Head of caudate nucleus (tissue), 42 donors: ENCODE measurements at places on chromosomes 16 and 17.

DNA sequence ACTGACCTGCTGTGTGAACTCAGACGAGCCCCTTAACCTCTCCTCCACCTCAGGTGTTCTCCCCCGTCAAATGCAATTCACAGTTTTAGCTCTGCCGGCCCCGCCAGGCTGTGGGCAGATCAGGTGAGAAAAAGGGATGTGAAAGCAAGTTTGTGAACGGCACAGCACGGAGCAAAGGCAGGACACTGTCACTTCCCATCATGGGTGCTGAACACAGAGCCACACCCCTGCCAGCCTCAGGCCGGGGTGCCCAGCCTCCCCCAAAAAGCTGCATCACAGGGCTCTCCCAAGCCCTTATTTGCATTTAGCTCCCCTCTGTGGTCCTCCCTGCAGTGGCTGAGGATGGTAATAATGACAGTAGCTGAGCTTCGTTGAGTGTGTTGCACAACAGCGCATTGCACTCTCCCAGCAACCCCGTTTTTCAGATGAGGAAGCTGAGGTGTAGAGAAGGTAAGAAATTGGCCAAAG lies 88.8 kb upstream of the TNRC6C start:
- no peak for DNase-seq

DNA sequence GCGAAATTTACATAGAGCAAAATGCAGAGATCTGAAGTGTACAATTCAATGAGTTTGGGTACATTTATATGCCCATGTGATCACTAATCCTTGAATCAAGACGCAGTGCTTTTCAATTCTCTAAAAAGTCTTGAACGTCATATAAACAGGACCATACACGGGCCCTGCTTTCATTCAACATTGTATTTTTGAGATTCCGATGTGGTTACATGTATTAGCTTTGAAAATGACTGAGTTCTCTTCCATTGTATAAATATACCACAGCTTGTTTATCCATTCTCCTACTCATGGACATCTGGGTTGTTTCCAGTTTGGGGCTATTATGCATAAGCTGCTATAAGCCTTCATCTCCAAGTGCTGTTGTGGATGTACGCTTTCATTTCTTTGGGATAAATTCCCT lies 45.5 kb downstream of the ZCCHC14 start:
- DNase-seq = no peak

- DNase-seq = no peak
These were observed 10.6 kb upstream of the SRCIN1 start for GRCh38 chr17:38616361-38616760.

- no peak for DNase-seq
These were observed 2.0 kb downstream of the USP36 start for GRCh38 chr17:78838574-78839005.

DNA sequence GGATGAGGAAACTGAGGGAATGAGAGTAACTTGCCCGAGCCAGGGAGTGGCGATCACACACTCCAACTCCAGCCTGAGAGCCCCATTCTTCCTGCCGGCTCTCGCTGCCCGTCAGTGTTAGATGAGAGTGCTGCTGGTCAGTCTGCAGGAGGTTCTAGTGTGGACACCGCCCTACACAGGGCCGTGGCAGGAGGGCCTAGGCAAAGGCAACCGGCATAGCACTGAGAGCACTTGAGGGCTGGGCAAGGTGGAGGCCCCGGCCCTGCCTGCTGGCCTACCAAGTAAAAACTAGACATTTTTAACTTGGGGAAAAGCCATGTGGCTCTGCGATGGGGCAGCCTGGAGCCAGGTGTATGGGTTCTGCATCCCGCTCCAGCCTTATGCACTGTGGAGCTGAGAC lies 354.8 kb downstream of the SEC14L1 start:
- no peak for DNase-seq

DNA sequence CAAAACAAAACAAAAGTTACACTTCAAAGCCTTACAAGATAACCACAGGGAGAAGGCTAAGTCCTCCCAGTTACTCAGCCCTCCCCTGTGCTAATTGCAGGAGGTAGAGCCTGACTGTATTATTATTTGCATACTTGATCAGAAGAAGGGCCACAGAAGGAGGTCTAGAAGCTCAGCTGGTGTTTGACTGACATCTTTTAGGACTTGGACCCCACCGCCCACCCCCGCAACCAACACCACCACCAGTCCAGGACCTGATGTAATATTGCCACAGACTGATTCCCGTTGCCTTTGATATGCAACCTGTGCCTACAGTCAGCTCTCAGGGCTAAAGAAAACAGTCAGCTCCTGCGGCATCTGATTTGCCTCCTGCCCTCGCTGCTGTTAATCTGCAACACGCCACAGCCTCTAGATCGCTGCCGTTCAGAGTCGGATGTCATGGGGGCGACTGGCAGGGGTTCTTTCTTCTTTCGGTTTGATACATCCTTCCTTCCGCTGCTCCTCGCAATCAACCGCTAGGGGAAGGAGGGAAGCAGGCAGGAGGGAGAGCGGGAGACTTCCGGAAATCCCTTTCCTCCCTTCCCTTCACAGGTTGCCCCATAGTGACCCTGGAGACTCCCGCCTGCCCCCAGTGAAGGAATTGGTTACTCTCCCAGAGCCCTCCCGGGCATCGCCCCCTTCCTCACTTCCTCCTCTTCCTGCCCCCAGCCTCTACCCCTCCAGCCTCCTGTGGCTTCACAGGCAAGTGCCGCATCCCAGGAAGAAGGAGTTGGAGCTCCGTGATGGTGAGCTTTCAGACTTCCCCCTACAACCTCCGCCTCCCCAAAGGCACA lies 90.5 kb upstream of the SOX9 start:
- peak; percentile 54 for DNase-seq

DNA sequence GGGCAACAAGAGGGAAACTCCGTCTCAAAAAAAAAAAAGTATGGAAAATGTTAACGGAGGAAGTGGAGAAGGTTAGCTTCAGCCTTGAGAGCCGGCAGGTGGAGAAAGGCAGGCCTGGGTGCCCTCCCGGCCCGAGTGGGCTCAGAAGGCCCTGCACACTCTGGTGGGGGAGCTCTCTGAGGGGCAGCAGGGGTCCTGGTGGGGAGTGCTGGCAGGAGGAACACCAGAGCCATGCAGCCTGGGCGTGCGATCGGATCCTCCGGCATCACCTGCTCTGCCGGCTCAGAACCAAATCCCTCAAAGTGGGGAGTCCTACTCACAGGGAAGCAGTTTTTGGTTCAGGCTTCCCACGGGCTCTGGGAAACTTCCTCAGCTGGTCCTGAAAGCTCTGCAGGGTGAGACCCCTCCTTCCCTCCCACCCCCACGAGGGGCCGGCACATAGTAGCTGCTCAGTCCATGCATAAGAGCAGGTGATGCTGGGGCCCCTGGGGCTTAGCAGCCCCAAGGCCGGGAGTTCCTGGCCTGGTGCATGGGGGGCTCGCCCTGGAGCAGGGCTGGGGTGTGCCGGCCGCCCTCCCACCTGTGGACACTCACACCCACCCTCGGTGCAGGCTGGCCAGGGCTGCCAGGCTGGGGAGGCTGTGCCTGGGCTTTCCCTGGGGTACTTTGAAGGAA lies 1.2 kb downstream of the FN3K start:
- no peak for DNase-seq

GRCh38 chr16:89324056-89325010 lies 106.8 kb downstream of the ZNF778 start:
- no peak for DNase-seq

- DNase-seq = no peak
These were observed 51.4 kb downstream of the USP10 start for GRCh38 chr16:84751241-84751640.

DNA sequence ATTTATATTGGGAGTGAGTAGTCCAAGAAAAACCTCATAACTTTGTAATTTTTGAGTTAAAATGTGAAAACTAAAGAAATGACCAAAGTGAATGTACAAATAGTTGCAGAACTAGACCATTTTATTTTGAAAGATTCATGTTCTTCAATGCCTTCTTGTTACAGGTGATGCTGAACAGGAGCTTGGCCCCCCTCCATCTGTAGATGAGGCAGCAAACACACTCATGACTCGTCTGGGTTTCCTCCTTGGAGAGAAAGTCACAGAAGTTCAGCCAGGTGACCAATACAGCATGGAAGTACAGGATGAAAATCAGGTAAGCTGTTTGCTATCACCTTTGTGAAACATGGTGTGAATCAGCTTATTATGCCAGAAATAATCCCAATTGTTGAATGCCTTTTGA lies 227.8 kb downstream of the TANC2 start:
- no peak for DNase-seq

GRCh38 chr16:68345958-68346635 lies 35.3 kb downstream of the PRMT7 start:
- DNase-seq = no peak

GRCh38 chr17:814371-814770 lies 32.2 kb downstream of the MRM3 start:
- no peak for DNase-seq

- no peak for DNase-seq
These were observed 80.5 kb upstream of the KIFC3 start for GRCh38 chr16:57882792-57883191.

- DNase-seq = no peak
These were observed 1687.5 kb downstream of the TP53TG3F start for GRCh38 chr16:35146723-35147458.

GRCh38 chr16:72060405-72060804 lies 2.6 kb upstream of the HPR start:
- DNase-seq = no peak
